CD4-positive, alpha-beta memory T cell (primary cell): ENCODE measurements at places on chromosomes 6 and 20. TPM values are rescaled to one million over a fixed set of nuclear protein-coding genes. Genes with fewer than 3 reads are reported as not detected.

GRCh38 chr6:31899882-31900722 is 1.8 kb downstream of the ZBTB12 start:
- H3K36me3 ChIP-seq: peaks cover 8% of the 10 kb centered on the region
- H3K4me3 ChIP-seq: no peak overlapping the region
- H3K27me3 ChIP-seq: no peaks in the 10 kb centered on the region
- no peak for DNase-seq
- no peak overlapping the region for H3K27ac ChIP-seq

GRCh38 chr6:168097621-168098430 is 18.8 kb upstream of the FRMD1 start:
- no peak overlapping the region for H3K27ac ChIP-seq
- H3K36me3 ChIP-seq: no peaks in the 10 kb centered on the region
- no peaks in the 10 kb centered on the region for H3K27me3 ChIP-seq
- no peak for DNase-seq

DNA sequence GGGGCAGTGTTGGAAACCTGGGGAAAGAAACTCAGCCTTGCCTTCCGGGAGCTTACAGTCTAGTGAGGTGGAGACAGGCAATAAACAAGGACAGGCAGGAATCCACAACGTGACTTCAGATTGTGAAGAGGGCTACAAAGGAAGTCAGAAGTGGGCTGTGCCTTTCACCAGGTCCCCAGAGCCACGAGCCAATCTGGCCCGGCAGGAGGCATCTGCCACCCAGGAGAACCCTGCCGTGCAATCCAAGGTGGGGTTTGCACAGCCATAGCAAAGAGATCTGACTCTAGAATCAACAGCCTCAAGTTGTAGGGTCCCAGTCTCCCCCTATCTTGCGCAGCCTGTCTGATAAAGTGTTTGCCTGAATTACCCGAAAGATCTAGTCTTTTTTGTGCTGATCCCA is 5.5 kb downstream of the SLC32A1 start:
- DNase-seq: no peak
- no peak overlapping the region for H3K27ac ChIP-seq
- peaks cover 86% of the 10 kb centered on the region for H3K27me3 ChIP-seq
- peaks cover 60% of the 10 kb centered on the region for H3K4me1 ChIP-seq
- H3K36me3 ChIP-seq: no peaks in the 10 kb centered on the region
- H3K4me3 ChIP-seq: no peak overlapping the region

DNA sequence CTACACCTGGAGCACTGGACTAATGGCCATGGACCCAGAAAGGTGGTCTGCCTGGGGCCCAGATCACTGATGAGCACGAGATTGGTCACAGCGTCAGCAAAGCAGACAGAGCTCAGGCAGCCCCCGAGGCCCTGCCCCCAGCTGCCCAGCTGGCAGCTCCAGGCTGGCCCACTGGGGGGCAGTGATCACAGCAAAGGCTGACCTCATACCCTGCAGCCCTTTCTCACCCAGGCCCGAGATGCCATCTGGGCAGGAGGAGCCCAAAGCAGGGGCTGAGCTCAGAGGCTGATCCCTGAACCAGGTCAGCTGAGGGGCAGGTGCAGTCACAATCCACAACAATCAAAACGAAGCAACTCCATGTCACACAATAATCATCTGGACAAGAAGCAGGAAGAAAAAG is 4.1 kb downstream of the MAP1LC3A start:
- H3K4me1 ChIP-seq: peaks cover 5% of the 10 kb centered on the region
- DNase-seq: no peak
- H3K27ac ChIP-seq: no peak overlapping the region
- no peaks in the 10 kb centered on the region for H3K36me3 ChIP-seq
- no peak overlapping the region for H3K4me3 ChIP-seq

- no peaks in the 10 kb centered on the region for H3K4me1 ChIP-seq
- no peak overlapping the region for H3K27ac ChIP-seq
- no peaks in the 10 kb centered on the region for H3K36me3 ChIP-seq
- DNase-seq: no peak
These were observed 747 bp downstream of the GABRR1 start for GRCh38 chr6:89216411-89216810.

COL9A3 gene
- not detected for total RNA-seq

DNA sequence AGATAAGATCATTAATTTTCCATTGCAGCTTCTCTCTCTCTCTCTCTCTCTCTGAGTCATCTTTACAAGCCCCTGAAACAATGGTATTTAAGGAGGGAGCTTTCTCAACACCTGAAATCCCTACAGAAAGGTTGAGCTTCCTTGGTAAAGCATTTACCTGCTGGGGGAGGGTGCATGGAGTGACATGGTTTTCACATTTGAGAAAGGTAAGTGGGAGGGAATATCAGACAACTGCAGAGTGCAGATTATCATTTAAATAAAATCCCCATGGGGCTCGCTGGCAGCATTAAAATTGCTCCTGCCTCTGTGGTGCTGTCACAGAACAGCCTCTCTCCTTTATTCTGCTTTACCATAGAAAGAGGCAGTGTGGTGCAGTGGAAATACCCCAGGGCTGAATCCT is 10.3 kb upstream of the PDYN start:
- DNase-seq: no peak
- no peak overlapping the region for H3K4me3 ChIP-seq

ATG5 gene
- total RNA-seq: 26.8 TPM

GRCh38 chr20:62111148-62111547 is 11.1 kb upstream of the LSM14B start:
- no peaks in the 10 kb centered on the region for H3K36me3 ChIP-seq
- no peak overlapping the region for H3K27ac ChIP-seq
- no peaks in the 10 kb centered on the region for H3K4me1 ChIP-seq
- no peak for DNase-seq
- no peak overlapping the region for H3K4me3 ChIP-seq

DNA sequence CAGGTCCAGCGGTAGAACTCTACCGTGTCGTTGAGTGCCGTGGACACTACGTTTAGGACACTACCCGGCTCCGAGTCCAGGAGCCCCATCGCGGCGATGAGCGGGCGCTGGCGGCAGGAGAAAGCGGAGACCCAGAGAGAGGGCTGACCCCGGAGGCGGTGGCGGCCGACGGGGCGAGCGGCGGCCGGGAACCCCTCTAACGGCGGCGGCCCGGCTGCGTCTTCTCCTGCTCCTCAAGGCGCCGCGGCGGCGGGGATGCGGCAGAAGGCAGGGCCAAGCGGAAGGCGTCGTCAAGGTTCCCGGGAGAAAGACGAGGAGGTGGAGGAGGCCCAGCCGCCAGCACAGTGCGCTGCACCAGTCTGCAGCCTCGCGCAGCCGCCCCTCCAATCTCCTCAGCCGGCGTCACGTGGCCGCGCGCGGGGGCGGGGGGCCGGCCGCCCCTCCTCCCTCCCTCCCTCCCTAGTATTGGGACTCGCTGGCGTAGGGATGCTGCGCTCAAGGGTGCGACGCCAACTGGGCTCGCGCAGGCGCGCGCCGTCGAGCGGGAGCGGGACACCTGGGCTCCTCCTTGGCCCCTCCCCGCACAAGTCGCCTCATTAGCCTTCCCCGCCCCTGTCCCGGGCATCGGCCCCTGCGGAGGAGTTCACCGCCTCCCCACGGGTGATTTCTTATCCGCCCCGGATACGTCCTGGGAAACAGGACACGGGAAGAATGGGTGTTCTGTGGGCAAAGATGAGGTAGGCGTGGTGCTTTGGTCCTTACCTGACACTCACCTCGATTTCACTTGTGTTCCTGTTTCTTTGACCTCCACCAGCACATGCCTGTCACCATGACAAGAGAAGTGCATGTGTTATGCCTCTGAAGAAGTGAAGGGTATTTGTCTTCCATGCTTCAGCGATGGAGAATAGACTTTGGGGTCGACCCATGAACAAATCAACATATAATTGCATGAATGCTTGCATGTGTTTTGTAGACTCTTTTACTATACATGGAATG is at the start of gene ELOVL4:
ELOVL4 (minus strand) TSS at position 363 of the 996 bp plus-strand sequence; CDS start at position 89, 274 bp downstream.
- H3K4me3 ChIP-seq: peak within 1 kb of the TSS; percentile 57
- DNase-seq: peak; percentile 54
- peak within 1 kb of the TSS; percentile 35 for H3K27ac ChIP-seq

C20orf144 gene
- 0.61 TPM for total RNA-seq

- DNase-seq: no peak
- H3K27me3 ChIP-seq: no peaks in the 10 kb centered on the region
- no peak overlapping the region for H3K4me3 ChIP-seq
- no peaks in the 10 kb centered on the region for H3K36me3 ChIP-seq
- H3K4me1 ChIP-seq: no peaks in the 10 kb centered on the region
- no peak overlapping the region for H3K27ac ChIP-seq
These were observed 223.9 kb downstream of the ERMARD start for GRCh38 chr6:169975286-169975685.

RAD21L1 gene
- not detected for total RNA-seq

- H3K27me3 ChIP-seq: no peaks in the 10 kb centered on the region
- no peaks in the 10 kb centered on the region for H3K4me1 ChIP-seq
- no peak for DNase-seq
- H3K36me3 ChIP-seq: no peaks in the 10 kb centered on the region
- H3K4me3 ChIP-seq: no peak overlapping the region
- no peak overlapping the region for H3K27ac ChIP-seq
These were observed 1.4 kb downstream of the PHACTR1 start for GRCh38 chr6:12718015-12718414.

DNA sequence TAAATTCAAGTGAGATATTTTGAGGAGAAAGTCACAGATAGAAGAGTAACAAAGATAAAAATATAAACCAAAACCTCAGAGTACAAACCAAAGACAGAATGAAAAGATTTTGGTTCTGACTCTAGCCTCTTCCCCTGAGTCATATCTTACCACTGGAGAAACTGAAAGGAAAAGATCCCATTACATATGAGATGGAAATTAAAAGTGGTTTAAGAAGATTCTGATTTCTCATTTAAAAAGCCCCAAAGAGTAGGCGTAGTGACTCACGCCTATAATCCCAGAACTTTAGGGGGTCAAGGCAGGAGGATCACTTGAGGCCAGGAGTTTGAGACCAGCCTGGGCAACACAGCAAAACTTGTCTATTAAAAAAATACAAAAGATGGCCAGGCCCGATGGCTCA is 30.6 kb downstream of the SPINT4 start:
- no peak overlapping the region for H3K27ac ChIP-seq
- no peaks in the 10 kb centered on the region for H3K27me3 ChIP-seq
- H3K4me3 ChIP-seq: no peak overlapping the region
- H3K4me1 ChIP-seq: no peaks in the 10 kb centered on the region

DNA sequence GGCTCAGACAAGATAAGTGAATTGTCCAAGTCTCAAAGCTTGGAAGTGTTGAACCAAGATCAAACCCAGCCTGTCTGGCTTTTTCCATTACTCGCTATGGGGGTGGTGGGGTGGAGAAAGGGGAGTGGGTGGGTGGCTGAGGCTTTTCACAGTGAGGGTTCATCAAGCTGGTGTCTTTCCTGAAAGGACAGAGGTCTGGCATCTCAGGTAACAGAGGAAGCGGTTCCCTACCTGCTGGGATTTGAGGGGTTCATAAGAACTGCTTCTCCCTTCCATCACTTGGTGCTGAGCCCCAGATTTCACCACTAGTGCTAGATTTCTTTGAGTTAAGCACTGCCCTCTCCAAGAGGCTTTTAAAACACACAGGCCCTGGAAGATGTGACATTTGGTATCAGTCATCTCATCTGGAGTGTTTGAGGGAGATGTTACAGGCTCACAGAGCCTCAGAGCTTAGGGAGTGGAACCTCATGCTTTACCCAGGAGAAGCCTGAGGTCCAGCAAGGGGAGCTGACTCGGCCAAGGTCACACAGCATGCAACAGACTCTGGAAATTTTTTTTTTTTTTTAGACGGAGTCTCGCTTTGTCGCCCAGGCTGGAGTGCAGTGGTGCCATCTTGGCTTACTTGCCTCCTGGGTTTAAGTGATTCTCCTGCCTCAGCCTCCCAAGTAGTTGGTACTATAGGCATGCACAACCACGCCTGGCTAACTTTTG is 6.0 kb upstream of the VEGFA start:
- H3K4me3 ChIP-seq: no peak overlapping the region
- no peak for DNase-seq
- H3K36me3 ChIP-seq: no peaks in the 10 kb centered on the region
- no peaks in the 10 kb centered on the region for H3K4me1 ChIP-seq
- H3K27ac ChIP-seq: no peak overlapping the region
- no peaks in the 10 kb centered on the region for H3K27me3 ChIP-seq

GRCh38 chr6:26284537-26285142 is 80.4 kb upstream of the BTN3A2 start:
- H3K27me3 ChIP-seq: no peaks in the 10 kb centered on the region
- peak overlapping the region; percentile 81 for H3K27ac ChIP-seq
- peaks cover 13% of the 10 kb centered on the region for H3K4me1 ChIP-seq
- H3K4me3 ChIP-seq: peak overlapping the region; percentile 51
- peak; percentile 53 for DNase-seq

DOK5 gene
- total RNA-seq: not detected

DSTN gene
- total RNA-seq: 49.1 TPM

TXLNB gene
- 1.6 TPM for total RNA-seq

DNA sequence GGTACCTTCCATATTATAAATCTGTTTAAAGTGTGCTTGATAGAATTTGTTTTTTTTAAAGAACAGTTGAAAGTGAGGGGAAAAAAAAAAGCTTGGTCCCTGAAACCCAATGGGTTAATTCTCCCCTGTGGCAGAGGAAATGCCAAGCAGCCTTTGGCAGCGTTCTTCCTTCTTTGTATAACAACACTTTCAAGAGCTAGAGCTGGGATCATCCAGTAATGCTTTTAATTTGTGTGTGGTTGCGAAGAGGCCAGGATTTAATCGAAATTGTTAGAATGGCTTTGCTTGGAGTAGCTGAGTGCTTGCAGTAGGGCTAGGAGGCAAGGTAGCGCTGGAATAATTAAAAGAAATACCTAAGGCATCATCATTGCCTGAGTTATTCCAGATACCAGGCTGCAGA is 692.0 kb downstream of the DHX35 start:
- no peak overlapping the region for H3K27ac ChIP-seq
- no peaks in the 10 kb centered on the region for H3K27me3 ChIP-seq
- H3K4me1 ChIP-seq: no peaks in the 10 kb centered on the region
- H3K36me3 ChIP-seq: no peaks in the 10 kb centered on the region
- no peak overlapping the region for H3K4me3 ChIP-seq
- no peak for DNase-seq

GRCh38 chr20:58519940-58520712 is 4.9 kb upstream of the APCDD1L start:
- H3K36me3 ChIP-seq: no peaks in the 10 kb centered on the region
- no peak overlapping the region for H3K4me3 ChIP-seq
- DNase-seq: no peak
- H3K27me3 ChIP-seq: no peaks in the 10 kb centered on the region
- H3K27ac ChIP-seq: no peak overlapping the region

TNNC2 gene
- total RNA-seq: not detected

CLPSL2 gene
- not detected for total RNA-seq

- H3K4me3 ChIP-seq: no peak overlapping the region
- no peaks in the 10 kb centered on the region for H3K4me1 ChIP-seq
- DNase-seq: no peak
- no peaks in the 10 kb centered on the region for H3K27me3 ChIP-seq
- no peaks in the 10 kb centered on the region for H3K36me3 ChIP-seq
These were observed 9.7 kb downstream of the PDE7B start for GRCh38 chr6:135861189-135861588.

- DNase-seq: no peak
- H3K4me1 ChIP-seq: no peaks in the 10 kb centered on the region
- H3K27ac ChIP-seq: no peak overlapping the region
These were observed 18.4 kb downstream of the SLC22A23 start for GRCh38 chr6:3438190-3439167.

GRCh38 chr6:80548532-80548931 is 442.1 kb downstream of the BCKDHB start:
- no peaks in the 10 kb centered on the region for H3K36me3 ChIP-seq
- H3K4me1 ChIP-seq: no peaks in the 10 kb centered on the region
- H3K4me3 ChIP-seq: no peak overlapping the region

XPO5 gene
- total RNA-seq: 43.4 TPM

MCHR2 gene
- not detected for total RNA-seq

GRCh38 chr6:122200440-122200839 is 199.0 kb upstream of the HSF2 start:
- H3K4me3 ChIP-seq: no peak overlapping the region
- H3K27me3 ChIP-seq: no peaks in the 10 kb centered on the region
- no peak overlapping the region for H3K27ac ChIP-seq
- DNase-seq: no peak
